ENCODE measurements at places on chromosomes 1 and 21.

DNA sequence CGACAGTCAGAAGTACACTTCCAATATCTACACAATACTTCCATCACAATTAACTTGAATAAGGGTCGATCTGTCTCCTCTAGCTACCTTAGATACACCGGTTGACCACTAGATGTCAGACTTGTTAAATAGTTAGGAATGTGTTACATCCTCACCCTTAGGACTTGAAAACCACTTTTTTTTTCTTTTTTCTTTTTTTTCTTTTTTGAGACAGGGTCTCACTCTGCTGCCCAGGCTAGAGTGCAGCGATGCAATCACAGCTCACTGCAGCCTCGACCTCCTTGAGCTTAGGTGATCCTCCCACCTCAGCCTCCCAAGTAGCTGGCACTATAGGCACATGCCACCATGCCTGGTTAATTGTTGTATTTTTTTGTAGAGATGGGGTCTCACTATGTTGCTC lies 120.4 kb upstream of the GREM2 start:
- DNase-seq = no peak

GRCh38 chr1:182633031-182633430 lies 28.8 kb upstream of the RGS16 start:
- DNase-seq = no peak

DNA sequence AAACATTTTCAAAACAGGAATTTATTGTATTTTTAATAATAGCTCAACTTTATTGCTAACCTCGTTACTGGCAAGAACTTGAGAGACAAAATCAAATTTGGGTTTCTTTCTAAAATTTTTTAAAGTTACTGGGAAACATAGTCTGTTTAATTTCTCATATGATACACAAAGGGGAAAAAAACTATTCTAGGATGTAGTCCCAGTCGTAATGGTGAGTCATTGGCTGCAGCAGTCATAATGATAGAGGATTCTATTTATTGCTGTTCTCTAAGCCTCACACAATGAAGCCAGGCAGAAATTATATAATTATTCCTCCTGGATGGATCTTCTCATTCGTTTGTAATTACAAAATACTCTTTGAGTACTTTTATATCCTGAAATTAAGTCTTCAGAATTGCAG lies 326.5 kb upstream of the SGIP1 start:
- DNase-seq = no peak

DNA sequence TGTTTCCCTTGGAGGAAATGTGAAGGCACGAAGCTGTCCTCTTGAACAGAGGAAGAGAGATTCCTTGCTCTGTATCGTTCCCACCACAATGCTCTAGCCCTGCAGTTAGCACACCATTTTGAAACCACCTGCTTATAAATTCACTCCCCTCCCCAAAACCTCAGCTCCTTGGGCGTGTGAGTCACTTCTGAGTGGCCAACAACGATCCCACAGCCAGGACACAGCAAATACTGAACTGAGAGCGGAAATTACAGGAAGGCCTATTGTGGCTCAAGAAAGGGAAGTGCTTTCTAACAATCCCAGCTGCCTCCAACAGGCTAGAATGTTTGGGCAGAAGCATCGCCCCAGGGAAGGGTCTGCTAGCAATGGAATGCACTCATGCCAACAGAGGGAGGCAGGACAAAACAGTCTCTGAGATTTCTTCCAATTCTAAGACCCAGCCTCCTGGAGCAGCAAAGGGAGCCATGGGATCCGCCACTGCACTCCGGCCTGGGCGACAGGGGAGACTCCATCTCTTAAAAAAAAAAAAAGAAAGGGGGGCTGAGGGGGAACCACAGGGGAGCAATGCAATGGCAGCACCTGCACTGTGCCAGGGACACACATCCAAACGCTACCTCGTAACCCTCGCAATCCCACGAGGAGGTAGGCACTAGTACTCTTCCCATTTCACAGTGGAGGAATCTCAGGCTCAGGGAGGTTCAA lies 1.9 kb downstream of the TMEM53 start:
- no peak for DNase-seq

DNA sequence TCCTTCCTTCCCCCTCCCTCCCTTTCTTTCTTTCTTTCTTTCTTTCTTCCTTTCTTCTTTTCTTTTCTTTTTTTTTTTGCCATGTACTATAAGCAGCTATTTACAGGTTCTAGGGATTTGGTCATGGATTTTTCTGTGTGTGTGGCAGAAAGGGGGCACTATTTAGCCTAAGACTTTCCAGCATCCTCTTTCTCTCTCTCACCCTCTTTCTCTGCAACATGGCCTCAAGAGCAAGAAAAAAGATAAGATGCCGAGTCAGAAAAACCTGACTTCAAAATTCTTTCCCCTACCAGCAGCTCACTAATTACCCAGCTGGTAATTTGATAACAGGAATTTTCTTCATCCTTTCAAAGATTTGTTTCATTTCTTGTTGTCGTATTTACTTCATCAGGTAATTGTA lies 458.3 kb upstream of the ADAMTS5 start:
- no peak for DNase-seq

DNA sequence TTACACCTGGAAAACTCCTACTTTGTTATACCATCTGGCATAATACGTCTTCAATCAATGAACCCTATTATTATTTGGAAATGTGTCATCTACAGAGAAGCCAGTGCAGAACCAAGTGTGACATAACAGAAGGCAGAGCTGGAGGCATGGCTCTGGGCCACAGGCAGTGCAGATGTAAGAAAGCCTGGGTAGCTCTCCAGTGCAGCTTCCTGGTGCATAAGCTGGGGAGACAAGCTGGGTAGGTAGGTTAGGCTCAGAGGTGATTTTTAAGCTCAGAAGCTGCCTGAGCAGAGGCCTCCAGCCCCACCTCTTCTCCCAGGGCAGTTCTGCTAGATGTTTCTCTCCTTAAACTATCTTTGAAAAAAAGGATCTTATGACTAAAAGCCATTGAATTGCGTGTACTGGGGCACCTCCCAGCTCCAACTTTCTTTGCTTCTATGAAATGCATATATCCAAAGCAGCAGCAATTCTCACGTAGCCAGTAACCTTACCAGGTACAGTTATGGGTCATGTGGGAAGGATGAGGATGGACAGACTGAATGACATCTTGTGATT lies 30.7 kb downstream of the AKNAD1 start:
- no peak for DNase-seq

- no peak for DNase-seq
These were observed 394.3 kb downstream of the KCNH1 start for GRCh38 chr1:210739627-210740026.

GRCh38 chr1:217333939-217334338 lies 297.0 kb downstream of the GPATCH2 start:
- no peak for DNase-seq

GRCh38 chr1:235077163-235077540 lies 51.5 kb downstream of the TOMM20 start:
- no peak for DNase-seq

GRCh38 chr1:81458186-81458585 lies 342.5 kb upstream of the ADGRL2 start:
- DNase-seq = no peak

DNA sequence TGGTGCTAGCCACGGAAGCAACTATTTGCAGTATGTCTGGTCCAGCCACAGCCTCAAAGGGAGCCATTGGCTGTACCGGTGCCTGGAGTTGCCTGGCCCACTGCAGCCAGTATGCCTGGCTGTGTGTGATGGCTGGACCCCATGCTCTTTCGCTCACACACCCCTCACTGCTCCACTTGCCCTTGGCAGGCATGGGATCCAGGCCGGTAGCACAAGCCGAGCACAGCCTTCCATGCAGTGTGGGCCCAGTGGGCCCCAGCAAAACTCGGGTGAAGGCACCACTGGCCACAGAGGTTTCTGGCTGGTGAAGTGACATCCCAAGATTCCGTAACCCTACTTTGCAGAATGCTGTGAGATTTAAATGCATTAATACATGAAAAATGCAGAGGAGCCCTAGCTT lies 665.8 kb downstream of the PLPP3 start:
- no peak for DNase-seq

DNA sequence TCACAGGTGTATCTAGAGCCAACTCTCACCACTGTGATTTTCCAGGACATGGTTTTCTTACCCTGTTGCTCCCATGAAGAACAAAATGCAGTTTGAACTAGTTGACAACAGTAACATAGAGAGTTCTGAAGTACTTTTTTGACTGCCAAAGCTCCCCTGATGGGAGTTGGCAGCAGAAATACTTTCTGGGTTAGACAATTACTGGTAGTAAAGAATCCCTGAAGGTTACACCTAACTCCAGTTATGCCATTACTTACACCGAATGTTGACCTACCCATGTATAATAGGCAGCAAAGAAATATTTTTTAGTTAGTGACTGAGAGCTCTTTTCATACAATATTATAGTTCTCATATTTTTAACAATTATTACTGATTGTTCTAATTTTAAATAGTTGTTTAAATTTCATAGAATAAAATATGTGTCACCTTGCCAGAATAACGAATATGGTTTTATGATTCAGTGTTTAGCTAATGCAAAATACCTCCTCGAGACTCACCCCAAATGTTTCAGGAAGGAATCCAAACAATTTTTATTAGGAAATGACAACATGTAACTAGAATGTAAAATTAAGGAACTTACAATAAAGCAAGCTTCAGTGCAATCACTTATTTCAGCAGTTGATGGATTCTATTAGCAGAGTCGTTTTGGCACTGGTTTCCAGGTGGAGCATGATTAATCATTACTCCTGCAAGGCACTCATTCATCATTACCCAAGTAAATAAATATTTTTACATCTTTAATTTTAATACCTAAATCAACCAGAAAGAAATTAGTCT lies 237.6 kb downstream of the MRPL39 start:
- no peak for DNase-seq

DNA sequence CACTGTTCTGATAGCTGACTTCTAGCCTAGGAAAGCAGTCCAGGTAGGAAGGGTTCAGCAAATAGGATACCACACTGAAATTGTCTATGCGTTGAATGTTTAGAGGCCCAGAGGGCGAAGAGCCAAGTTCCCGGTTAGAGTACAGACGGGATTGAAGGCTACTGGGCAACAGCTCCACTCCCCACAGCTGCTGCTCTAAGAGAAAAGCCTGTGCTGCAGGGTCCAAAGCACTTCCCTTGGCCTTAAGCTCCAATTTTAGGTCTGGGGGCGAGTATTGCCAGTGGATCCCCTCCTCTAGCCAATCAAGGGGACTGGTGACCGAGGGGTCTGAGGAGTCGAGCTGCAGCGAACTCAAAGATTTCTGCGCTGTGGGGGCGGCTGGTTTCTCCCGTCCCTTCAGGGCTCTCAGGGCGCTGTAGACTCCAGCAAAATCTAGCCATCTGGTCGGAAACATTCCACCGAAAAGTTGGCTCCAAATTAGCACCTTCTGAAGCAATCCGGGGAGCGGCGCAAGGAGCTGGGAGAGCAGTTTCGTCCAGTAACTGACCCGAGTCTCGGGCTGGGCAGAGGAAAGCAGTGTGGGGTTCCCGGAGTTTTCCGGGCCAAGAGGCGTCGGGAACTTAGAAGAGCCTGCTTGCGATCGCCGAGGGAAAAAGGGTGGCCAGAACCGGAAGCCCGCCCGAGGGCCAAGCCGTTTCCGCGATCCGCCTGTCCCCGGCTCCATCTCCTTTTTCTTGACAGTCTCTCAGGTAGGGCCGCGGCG lies 748 bp downstream of the PPP1R15B start:
- peak; percentile 52 for DNase-seq

DNA sequence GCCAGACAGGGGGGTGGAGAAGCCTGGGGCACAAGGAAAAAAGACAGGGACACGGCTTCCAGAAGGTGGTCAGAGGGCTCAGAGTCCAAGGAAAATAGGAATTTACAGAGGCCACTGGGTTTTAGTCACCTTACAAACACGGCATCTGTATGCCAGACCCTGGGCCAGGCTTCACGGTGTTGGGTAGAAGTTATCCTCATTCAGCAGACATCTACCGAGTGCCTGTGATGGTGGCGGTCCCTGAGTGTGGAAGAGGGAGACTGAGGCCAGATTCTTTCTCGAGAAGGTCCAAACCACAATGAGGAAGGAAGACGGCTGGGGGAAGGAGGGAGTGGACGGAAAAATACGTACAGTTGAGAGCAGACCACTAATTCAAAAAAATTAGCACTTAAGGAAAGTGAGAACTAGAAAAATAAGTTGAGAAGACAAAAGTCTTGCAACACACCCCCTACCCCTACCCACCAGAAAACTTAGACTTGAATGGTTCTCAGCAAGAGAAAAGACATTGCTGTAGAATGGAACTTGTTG lies 864 bp upstream of the BTG2 start:
- no peak for DNase-seq

DNA sequence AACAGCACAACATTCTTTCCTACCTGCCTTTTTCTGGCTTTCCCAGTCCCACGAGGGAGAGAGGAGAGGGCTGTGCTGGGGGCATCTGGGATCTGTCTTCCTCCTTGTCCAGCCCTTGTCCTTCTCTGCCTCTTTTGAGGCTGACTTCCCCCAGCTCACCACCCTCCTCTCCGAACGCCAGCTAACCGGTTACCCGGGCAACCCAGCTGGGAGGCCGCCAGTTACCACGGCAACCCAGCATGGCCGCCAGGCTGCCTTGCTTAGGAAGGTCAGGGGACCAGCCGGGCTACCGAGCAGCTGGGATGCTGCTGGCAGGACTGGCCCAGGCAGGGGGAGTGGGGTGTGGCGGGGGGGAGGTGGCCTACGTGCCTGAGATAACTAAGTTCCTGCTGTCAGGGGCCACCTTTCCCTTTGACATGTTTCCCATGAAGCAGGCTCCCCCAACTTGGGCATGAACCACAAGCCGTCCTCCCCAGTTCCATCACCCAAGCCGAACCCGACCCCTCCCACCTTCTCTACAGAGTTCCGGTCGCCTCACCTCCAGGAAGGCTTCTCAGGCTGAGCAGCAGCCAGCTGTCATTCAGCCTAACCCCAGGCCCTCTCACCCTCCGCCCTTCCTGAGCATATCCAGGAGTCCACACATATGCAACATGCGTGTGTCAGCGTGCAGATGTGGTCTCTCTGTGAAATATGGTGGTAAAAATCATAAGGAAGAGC lies 8.7 kb downstream of the PLEKHA6 start:
- DNase-seq = peak; percentile 88

GRCh38 chr1:85575363-85575995 lies 5.1 kb upstream of the CCN1 start:
- no peak for DNase-seq

- DNase-seq = no peak
These were observed 37.6 kb upstream of the RCSD1 start for GRCh38 chr1:167592475-167592874.

DNA sequence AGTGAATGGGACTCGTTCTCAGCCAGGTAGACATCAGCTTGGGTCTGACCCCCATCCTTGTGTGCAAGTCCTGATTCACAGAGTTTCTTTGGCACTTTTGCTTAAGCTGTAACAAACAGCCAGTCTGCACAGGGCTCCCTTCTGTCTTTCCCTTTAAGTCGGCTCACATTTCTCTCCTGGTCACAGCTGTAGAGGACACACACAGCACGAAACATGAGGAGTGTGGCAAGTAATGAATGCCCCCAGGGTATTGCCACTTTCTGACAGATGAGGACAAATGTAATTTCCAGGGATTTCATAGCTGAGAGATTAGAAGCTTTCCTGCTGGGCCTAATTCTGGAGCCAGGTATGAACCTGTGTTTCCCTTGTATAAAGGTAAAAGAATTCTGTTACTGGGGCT lies 423.5 kb downstream of the KIF26B start:
- no peak for DNase-seq

- DNase-seq = no peak
These were observed 156.3 kb downstream of the SNX7 start for GRCh38 chr1:98817821-98818220.

Measured in Right ventricle myocardium superior (tissue), 1 donor.